ENCODE measurements at places on chromosomes 4 and X.

GRCh38 chr4:69640289-69640688, 847 bp upstream of the UGT2A2 start:
- DNase-seq = no peak

- DNase-seq = no peak
Observed at GRCh38 chr4:123470640-123471039, 74.0 kb downstream of the SPRY1 start.

DNA sequence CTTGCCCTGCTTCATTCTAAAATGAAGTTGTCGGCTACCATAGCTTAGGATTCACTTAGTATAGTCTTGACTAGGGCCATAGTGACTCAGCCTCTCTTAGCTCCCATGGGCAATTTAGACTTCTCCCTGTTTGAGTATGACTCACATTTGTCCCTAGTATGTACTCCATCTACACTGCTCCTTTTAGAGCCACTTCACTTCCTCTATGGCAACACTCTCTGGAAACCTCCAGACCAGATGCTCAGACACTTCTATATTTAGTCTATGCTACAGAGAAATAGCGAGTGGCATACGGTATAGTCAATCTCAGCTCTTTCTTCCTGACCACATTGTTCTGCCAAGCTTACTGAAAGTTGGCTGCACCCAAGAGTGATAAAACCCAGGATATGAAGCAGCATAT, 11.2 kb downstream of the MEPE start:
- no peak for DNase-seq

DNA sequence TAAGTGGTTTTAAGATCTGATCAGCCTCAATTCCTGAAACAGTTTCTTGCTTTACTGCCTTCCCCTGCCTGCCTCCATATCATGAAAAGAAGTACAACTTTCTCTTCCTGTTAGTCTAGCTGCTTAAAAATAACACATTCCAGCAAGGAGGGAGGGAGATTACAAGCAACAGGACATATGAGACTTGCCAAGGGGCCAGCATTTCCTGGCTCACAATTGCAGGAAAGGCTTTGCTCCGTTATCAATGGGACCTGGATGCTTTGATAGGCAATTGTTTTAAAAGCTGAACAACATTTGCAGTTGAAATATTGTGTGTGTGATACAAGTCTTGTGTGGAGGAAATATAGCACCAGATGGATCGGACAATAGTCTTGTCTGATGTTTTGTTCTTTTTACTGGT, 425.0 kb downstream of the FAT4 start:
- DNase-seq = no peak

GRCh38 chrX:9610771-9611392, 146.0 kb downstream of the TBL1X start:
- no peak for DNase-seq

DNA sequence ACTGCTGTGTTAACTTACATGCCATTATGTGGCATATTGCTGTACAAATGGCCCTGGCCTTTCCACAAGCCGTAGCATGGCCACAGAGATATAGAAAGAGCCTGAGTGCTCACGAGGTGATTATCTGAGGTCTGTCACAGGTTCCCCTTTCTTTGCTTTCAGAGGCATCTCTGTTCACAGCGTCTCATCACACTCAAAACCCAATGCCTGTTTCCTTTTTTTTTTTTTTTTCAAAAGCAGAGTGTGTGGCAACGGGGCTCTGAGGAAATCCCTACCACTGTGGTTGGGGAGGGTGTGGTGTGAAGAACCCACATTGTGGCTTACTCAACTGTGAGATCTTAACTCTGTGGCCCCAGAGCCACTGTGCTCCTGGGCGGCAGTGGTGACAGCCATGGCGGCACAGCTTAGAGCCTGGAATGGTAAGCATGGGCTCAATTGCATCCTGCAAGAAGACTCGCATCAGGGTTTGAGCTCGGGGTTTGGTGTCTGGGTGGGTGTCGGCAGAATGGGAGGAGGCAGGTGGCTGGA, 30.8 kb downstream of the RTL5 start:
- DNase-seq = peak; percentile 19

DNA sequence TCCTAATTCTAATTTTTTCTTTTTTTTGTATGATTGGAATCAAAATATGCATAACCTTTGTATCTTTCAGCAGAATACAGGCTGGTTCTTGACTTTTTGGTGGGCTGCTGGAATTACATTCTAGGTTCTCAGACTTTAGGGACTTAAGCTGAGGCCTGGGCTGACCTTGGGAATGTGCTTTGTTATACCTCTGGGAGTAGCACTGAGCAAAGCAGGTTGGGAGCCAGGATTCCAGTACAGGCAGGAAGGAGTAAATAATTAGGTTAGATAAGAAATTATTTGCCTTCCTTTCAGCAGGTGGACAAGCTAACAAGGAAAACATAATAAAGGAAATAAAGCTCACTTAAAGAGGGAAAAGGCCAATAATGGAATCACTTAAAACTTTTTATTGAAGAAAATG, 49.9 kb upstream of the SLC4A4 start:
- DNase-seq = no peak

DNA sequence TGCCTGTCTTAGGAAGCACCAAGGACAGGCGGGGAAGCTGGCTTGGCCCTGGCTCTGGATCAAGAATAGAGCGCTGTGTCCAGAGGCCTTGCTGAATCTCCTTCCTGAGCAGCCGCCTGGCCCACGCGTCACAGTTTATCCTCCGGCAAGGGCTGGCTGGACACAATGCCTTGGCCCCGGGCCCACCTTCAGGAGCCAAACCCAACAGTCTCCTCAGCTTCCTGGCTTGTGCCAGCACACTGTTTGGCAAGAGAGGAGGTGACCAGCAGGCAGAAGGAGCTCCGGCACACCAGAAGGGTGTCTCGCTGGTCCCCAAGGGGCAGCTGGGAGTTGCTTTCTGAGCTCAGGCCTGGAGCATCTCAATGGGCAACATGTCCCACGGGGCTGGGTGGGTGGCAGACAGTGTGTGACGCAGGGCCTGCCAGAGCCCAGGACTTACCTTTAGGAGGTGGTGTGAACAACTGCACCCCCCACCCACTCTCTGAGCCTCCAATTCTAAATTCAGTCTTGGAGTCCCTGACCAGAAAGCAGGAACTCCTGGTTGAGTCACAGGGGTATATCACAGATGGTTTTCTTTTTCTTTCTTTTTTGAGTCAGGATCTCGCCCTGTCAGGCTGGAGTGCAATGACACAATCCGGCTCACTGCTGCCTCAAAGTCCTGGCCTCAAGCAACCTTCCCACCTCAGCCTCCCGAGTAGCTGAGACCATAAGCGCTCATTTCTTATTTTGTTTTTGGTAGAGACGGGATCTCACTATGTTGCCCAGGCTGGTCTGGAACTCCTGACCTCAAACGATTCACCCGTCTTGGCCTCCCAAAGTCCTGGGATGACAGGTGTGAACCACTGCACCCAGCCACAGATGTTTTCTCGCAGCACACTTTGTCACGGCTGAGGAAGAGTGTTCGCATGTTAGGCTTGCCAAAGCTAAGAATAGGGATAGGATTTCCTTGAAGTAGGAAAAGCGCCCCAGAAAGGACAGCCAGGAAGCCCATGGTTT, 361.2 kb downstream of the BCOR start:
- no peak for DNase-seq

DNA sequence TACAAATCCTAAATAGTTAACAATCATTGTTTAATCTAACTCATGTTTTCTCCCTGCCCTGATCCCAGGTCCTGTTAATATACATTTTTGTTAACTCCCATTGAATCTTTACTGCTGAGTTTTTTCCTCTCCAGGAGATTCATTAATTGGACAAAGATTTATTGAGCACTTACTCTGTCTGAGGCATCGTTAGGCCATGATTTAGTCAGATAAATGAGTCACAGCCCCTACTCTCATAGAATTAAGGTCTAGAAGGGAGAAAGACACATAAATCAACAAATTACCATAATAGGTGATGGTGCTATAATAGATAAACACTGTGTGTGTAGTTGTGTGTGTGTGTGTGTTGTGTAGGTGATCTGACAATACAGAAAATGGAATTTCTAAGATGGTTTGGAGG, 112.5 kb downstream of the MAPK10 start:
- no peak for DNase-seq

- no peak for DNase-seq
Observed at GRCh38 chrX:150919401-150919800, 20.9 kb upstream of the CD99L2 start.

DNA sequence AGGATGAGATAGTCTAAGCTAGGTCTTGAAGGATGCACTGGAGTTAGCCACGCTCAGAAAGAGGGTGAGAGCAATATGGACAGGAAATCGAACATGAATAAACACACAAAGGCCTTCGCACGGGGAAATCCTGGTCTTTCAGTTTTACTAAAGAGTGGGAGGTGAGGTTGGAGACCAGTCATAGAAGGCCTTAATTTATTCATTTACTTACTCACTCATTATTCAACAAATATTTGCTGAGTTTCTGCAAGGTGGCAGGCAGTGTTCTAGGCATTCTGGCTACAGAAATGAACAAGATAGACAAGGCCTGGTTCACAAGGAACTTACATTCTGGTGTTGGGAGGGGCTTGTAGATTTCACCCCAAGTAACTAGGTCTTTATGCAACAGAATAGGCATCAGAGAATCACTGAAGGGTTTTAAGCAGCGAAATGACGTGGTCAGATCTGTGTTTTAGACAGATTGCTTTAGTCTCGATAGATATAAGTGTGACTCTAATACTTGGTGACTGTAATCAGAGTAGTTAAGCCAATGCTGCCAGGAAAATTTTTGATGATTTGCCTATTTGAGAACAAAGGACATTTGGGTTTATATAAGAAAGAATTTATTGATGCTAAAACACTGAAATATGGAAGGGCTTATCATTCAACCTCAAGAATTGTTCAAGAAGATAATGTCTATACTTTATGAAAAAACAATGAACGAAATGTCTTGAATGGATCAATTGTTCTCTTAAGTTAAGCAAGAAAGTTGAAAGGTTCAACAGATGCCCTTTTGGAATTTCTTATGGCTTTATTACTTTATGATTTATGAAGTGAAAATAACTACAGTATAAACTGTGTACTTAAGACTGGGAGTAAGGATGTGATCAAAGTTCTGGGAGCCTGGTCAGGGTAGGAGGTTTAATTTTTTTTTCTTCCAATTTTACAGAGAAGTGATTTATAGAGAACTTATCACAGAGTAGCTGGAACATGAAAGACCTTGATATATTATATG, 184.4 kb upstream of the CASK start:
- no peak for DNase-seq

GRCh38 chrX:10649265-10649664, 28.9 kb upstream of the MID1 start:
- no peak for DNase-seq

DNA sequence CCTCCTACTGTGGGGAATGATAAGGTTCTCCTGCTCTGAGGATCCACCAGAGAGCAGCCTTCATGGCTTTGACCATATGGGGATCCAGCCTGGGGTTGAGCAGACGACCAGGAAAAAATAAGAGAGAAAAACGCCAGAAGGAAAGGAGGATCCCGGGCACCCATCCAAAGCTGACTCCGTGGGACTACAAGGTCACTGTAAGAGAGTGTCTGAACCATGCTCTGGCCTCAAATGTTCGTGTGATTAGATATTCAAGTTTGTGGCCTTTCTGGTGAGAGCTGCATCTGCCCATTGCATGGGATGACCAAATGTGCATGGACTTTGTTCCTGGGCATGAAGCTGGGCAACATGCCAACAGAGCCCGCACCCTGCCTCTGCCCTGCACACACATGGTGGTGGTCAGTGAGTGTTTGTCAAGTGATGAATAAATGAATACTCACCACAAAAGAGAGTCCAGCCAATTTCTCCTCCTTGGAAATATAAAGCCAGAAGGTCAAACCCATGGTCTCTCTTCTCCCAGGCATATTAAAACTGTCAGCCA, 346.0 kb upstream of the GATB start:
- DNase-seq = no peak

- no peak for DNase-seq
Observed at GRCh38 chr4:182884040-182884439, 33.1 kb downstream of the DCTD start.

DNA sequence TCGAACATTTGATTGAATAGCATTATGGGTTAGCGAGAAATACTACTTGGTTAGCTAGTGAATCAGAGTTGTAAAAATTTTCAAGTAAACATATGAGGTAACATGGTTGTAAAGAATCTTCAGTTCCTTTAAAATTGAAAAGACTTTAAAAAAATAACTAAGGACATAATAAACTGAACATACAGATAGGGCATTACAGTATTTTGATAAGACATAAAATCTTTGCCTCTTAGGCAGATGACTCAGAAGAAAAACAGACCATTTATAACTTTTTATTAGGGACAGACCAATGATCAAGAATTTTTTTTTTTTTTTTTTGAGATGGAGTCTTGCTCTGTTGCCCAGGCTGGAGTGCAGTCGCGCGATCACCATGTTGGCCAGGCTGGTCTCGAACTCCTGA, 43.1 kb downstream of the PNMA5 start:
- no peak for DNase-seq

GRCh38 chr4:99536848-99537247, 26.0 kb downstream of the C4orf17 start:
- DNase-seq = no peak

- no peak for DNase-seq
Observed at GRCh38 chr4:106444557-106444956, 76.0 kb upstream of the GIMD1 start.

DNA sequence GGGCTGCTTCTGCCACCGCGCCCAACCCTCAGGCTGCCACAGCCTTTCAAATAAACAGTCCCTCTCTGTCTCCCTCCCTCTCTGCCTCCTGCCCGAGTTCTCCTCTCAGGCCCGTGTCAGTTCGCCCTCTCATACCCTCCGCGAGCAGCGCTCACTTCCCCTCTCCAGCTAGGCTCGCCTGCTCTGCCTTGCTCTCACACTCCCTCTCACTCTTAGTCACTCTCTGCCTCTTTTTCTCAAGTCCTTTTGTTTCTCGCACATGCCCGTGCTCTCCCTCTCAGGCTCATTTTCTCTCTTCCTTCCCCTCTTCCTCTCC, 3.2 kb downstream of the EFNB1 start:
- no peak for DNase-seq

- no peak for DNase-seq
Observed at GRCh38 chr4:138910195-138910913, 105.2 kb upstream of the NOCT start.

DNA sequence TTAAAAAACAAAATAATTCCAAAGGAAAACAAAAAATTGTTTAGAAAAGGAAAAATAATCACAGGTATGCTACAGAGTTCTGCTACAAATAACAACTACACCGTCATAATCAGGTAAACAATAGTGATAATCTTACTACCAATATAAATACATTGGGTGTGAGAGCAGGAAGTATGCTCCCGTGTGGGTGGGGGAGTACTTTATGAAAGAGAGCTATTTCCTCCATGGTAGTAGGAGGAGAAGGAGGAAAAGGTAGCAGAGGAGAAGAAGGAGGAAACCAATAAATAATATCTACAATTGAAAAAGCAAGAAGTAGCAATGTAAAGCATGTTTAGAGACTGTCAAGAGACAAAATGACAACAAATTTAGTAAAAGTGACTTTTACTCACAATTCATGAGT, 35.1 kb downstream of the TEC start:
- DNase-seq = no peak

- no peak for DNase-seq
Observed at GRCh38 chr4:55086578-55086977, 38.8 kb downstream of the KDR start.

GRCh38 chrX:130741584-130741983, 161.4 kb downstream of the ENOX2 start:
- DNase-seq = no peak
